Small intestine (tissue), 16 donors: ENCODE measurements at places on chromosomes 7 and 10. TPM values are rescaled to one million over a fixed set of nuclear protein-coding genes. Genes with fewer than 3 reads are reported as not detected.

The MYPN gene
- under 0.01 TPM for polyA plus RNA-seq

- H3K4me1 ChIP-seq: no peaks in the 10 kb centered on the region
- H3K36me3 ChIP-seq: no peaks in the 10 kb centered on the region
- no peak overlapping the region for H3K4me3 ChIP-seq
- DNase-seq: no peak
- no peak overlapping the region for H3K27ac ChIP-seq
Observed at GRCh38 chr7:81534996-81535395, 234.9 kb downstream of the HGF start.

- H3K36me3 ChIP-seq: no peaks in the 10 kb centered on the region
- no peaks in the 10 kb centered on the region for H3K4me1 ChIP-seq
- no peak for DNase-seq
- H3K27ac ChIP-seq: no peak overlapping the region
- no peaks in the 10 kb centered on the region for H3K27me3 ChIP-seq
Observed at GRCh38 chr7:108442039-108442568, 14.1 kb downstream of the NRCAM start.

The ACBD7 gene
- polyA plus RNA-seq: 1.4 TPM

DNA sequence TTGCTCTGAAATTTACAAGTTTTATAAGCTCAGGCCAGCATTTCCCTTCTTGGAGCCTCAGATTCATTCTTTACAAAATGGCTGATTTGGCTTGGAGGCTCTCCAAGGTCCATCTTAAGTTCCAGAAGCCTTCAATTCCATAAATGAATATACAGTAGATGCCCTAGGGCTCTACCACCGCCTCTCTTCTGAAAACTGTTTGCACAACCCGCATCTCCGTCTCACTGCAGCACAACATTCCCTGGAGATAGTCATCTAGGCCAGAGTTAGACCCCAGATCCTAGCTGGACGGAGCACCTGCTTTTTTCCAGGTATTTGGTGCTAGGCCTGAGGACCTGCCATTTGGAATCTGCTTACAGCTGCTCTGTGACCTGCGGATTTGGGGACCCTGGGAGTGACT is 50.5 kb upstream of the NRP1 start:
- H3K36me3 ChIP-seq: no peaks in the 10 kb centered on the region
- no peaks in the 10 kb centered on the region for H3K27me3 ChIP-seq
- H3K27ac ChIP-seq: no peak overlapping the region
- DNase-seq: no peak

The SUGCT gene
- 26.9 TPM for polyA plus RNA-seq

DNA sequence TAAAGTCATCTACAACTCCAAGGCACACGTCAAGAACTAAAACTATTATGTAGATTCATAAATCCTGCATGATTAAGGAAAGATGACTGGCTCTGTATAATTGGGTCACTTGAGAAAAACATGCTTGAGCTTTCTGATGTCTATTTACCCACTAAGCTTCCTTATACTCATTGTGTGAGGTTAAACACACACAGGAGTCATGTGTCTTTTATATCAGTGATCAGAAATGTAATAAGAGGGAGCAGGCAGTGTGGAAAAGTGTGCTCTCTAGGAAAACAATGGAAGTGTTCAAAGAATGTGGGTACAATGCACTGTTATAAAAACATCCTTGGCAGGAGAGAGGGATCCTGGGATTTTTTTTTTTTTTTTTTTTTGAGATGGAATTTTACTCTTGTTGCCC is 108.6 kb upstream of the ARID5B start:
- no peaks in the 10 kb centered on the region for H3K36me3 ChIP-seq
- H3K27me3 ChIP-seq: no peaks in the 10 kb centered on the region
- DNase-seq: no peak
- H3K4me3 ChIP-seq: no peak overlapping the region
- H3K4me1 ChIP-seq: no peaks in the 10 kb centered on the region

The CALHM1 gene
- 0.03 TPM for polyA plus RNA-seq

- H3K4me1 ChIP-seq: peaks cover 13% of the 10 kb centered on the region
- DNase-seq: peak; percentile 44
- H3K27ac ChIP-seq: no peak within 1 kb of the TSS
- H3K27me3 ChIP-seq: no peaks in the 10 kb centered on the region
- peaks cover 34% of the 10 kb centered on the region for H3K36me3 ChIP-seq
- H3K4me3 ChIP-seq: no peak within 1 kb of the TSS
Observed at GRCh38 chr7:1087952-1088920, at the start of gene GPER1. TSS of gene GPER1 (plus strand) at chr7:1088113. CDS start at chr7:1091729, 3,616 bp downstream.

DNA sequence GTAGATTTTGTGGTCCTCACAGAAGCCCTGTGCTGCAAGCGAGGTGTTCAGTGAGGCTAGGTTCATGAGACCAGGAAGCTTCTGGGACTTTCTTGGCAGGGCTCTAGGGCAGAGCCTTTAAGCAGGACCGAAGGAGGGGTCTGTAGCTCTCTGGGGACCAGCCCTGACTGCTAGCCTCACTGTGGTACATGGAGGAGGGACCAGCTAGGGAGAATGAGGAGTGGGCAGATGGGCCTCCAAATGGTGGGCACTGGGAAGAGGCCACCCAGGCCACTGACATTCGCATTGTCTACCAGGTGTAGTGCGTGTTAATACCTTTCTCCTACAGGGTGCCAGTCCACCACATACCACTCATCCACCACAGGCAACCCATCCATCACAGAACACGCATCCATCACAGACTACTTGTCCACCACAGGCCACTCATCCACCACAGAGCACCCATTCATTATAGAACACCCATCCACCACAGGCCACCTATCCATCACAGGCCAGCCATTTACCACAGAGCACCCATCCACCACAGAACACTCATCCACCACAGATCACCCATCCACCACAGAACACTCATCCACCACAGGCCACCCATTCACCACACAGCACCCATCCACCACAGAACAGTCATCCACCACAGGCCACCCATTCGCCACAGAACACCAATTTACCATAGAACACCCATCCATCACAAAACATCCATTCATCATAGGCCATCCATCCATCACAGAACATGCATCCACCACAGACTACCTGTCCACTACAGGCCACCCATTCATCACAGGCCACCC is 31.6 kb upstream of the ZNF488 start:
- DNase-seq: no peak
- H3K27ac ChIP-seq: no peak overlapping the region
- no peaks in the 10 kb centered on the region for H3K27me3 ChIP-seq
- H3K4me1 ChIP-seq: no peaks in the 10 kb centered on the region
- no peaks in the 10 kb centered on the region for H3K36me3 ChIP-seq

DNA sequence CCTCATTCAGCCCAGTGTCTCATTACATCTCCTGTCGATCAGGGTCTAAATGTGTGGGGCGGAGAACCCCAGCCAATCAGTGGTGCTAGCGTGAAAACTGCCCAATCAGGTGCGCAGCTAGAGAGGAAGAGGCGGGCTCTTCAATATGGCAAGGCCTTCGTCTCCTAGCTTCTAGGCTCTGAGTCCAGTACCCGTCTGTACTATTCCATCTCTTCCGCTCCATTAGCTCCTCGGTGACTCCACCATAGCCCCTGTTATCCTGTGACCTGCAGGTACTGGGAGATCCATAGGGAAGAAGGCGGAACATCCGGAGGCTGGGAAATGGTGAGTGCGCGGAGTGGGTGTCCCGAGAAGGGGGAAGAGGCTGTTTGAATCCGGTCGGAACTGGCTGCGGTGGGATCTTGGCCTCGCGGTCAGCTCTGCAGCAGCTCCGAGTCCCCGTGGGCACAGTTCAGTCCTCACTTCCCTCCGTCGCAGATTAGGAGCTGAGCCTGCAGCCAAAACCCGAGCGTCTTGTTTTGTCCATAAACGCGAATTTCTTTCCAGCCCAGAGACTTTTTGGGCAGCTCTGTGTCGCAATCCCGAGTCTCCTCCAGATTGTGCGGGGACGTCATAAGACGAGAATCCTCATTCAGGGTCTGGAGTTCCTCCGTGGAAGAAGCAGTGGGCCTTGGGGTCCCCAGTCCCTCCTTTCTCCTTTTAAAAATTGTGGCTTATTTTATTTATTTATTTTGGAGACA is at the start of gene ZNF727:
Gene ZNF727 (plus strand): TSS at position 134 of the 740 bp plus-strand sequence. CDS start 188 bp downstream, at position 322.
- H3K4me1 ChIP-seq: no peaks in the 10 kb centered on the region
- H3K36me3 ChIP-seq: no peaks in the 10 kb centered on the region
- no peak within 1 kb of the TSS for H3K27ac ChIP-seq
- peak; percentile 34 for DNase-seq

The CALML5 gene
- polyA plus RNA-seq: not detected

The LGI1 gene
- polyA plus RNA-seq: 0.24 TPM

GRCh38 chr10:63553031-63553430 is 31.8 kb downstream of the REEP3 start:
- no peak overlapping the region for H3K27ac ChIP-seq
- H3K4me3 ChIP-seq: no peak overlapping the region
- peaks cover 2% of the 10 kb centered on the region for H3K36me3 ChIP-seq
- no peak for DNase-seq
- no peaks in the 10 kb centered on the region for H3K27me3 ChIP-seq

DNA sequence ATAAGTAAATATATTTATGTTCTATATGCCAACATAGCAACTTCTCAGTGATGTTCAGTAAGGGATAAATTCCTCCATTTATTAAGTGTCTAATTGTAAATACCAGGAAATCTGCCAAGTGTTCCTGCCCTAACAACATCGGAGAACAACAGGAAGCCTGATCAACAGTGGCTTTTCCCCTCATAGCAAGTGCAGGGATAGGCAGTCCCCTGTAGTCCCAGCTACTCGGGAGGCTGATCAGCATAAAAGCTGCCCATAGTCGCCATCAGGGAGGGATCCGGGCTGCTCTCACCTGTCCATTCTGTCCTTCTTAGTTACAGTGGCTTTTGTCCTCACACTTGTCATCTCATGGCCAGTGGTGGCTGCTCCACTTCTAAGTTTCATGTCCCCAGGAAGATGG is 141.3 kb downstream of the IDE start:
- H3K4me1 ChIP-seq: no peaks in the 10 kb centered on the region
- no peak overlapping the region for H3K4me3 ChIP-seq
- H3K27ac ChIP-seq: no peak overlapping the region
- DNase-seq: no peak
- no peaks in the 10 kb centered on the region for H3K36me3 ChIP-seq
- H3K27me3 ChIP-seq: no peaks in the 10 kb centered on the region

The OR2A1 gene
- 0.04 TPM for polyA plus RNA-seq

DNA sequence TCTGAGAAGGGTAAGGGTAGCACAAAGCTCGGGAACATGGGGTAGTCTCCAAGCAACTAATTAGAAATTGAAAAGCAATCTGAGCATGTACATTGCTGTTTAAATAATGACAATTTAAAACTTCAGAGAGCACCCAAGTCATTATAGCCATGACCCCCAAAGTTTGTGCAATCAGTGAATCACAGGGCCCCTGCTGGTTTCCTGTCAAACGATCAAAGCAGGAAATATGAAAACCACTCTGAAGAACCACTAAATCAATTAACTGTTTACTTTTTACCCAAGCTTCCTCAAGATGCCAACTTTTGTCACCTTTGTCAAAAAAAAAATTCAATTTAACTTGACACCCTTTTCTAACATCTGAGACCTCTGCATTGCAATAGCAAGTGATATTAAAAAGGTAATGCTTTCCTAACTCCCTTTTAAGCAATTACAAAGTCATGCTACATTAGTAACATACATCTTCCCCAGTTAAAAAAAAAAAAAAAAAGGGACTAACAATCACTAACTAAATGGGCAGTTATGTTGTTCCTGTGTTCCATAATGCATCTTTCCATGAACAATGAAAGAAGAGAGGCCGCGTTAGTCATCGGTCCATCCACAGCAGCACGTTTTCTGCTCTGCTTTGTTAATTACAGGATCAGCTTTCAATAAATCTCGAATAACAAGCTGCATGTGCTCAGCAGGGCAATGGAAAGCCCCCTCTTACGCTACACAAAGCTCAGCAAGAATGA is 80.6 kb downstream of the ETV1 start:
- no peak overlapping the region for H3K4me3 ChIP-seq
- H3K4me1 ChIP-seq: no peaks in the 10 kb centered on the region
- peak; percentile 27 for DNase-seq
- H3K36me3 ChIP-seq: no peaks in the 10 kb centered on the region
- no peak overlapping the region for H3K27ac ChIP-seq
- no peaks in the 10 kb centered on the region for H3K27me3 ChIP-seq

The TBX20 gene
- 0.03 TPM for polyA plus RNA-seq

DNA sequence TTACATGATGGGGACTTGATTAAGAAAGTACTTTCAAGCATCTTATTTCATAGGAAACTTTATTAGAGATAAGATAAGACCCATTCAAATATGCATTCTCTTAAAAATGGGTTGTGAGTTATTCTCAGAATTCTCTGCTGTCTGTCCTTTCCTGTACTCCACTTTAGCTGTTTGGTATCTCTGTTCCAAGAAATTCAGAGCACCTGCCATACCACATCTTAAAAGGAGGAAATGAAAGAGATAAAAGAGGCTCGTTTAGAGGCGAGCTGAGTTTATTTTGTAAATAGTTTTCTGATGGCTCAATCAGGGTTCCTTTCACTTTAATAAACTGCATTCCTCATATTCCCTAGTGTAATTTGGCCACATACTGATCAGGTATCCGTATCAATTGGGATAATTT is 87.2 kb downstream of the MDFIC start:
- no peaks in the 10 kb centered on the region for H3K4me1 ChIP-seq
- no peaks in the 10 kb centered on the region for H3K27me3 ChIP-seq
- H3K4me3 ChIP-seq: no peak overlapping the region
- peak overlapping the region; percentile 29 for H3K27ac ChIP-seq
- no peaks in the 10 kb centered on the region for H3K36me3 ChIP-seq

DNA sequence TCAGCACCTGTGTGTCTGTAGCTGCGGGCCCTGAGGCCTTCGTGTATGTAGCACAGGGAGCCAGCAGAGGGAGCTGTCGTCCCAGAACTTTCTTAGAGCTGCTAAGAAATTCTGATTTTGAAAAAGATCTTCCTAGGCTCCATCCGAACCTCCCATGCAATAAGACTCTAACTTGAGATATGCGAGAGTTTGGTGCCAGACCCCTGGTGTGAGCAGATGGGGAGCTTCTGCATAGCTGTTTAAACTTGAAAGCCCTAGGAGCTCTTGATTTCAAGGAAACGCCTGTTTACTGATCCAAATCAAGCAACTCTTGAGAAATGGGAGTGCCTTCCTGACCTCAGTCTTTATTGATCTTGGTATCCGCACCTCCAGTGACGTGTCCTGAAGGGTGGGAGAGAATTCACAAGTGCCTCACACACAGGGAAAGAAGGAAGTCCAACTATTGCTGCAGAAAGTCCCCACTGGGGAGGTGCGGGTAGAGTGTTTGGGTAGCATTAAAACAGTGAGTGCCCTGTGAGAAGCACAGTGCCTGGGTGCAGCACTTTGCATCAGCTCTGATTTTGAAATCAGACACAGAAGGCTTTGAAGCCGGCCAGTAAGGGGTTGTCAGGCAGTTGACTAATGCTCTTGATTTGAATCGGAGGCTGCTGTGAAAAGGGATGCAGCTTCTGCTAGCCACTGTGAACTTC is 66.4 kb upstream of the STRIP2 start:
- peak overlapping the region; percentile 61 for H3K4me3 ChIP-seq
- no peaks in the 10 kb centered on the region for H3K36me3 ChIP-seq
- no peaks in the 10 kb centered on the region for H3K27me3 ChIP-seq
- H3K4me1 ChIP-seq: no peaks in the 10 kb centered on the region
- peak; percentile 98 for DNase-seq
- peak overlapping the region; percentile 91 for H3K27ac ChIP-seq
